ENCODE measurements at places on chromosomes 5 and 9. TPM values are rescaled to one million over a fixed set of nuclear protein-coding genes. Genes with fewer than 3 reads are reported as not detected.

Gene HTR4
- total RNA-seq, result 0.43 TPM

Gene CCIN
- total RNA-seq, result not detected

Gene DIPK1B
- total RNA-seq, result 17.7 TPM

Gene LCN1
- total RNA-seq, result not detected

Gene PCDHGB2
- total RNA-seq, result 3.8 TPM

Gene SLIT3
- 70.0 TPM for total RNA-seq

Gene PCDHGA6
- total RNA-seq, result 3.9 TPM

Gene KIF12
- total RNA-seq, result 6.2 TPM

Gene CBY3
- not detected for total RNA-seq

GRCh38 chr5:95983080-95983479, 21.4 kb upstream of the ELL2 start:
- H3K4me3 ChIP-seq, result no peak overlapping the region
- H3K36me3 ChIP-seq, result no peaks in the 10 kb centered on the region
- H3K4me1 ChIP-seq, result no peaks in the 10 kb centered on the region
- H3K27ac ChIP-seq, result no peak overlapping the region

GRCh38 chr5:157540124-157540523, 35.5 kb downstream of the ADAM19 start:
- no peak for DNase-seq
- no peaks in the 10 kb centered on the region for H3K36me3 ChIP-seq
- H3K4me3 ChIP-seq, result no peak overlapping the region
- no peaks in the 10 kb centered on the region for H3K27me3 ChIP-seq
- H3K27ac ChIP-seq, result peak overlapping the region; percentile 49

GRCh38 chr5:156356238-156356637, 29.3 kb downstream of the SGCD start:
- no peak overlapping the region for H3K4me3 ChIP-seq
- no peak for DNase-seq
- no peak overlapping the region for H3K27ac ChIP-seq
- H3K36me3 ChIP-seq, result no peaks in the 10 kb centered on the region

DNA sequence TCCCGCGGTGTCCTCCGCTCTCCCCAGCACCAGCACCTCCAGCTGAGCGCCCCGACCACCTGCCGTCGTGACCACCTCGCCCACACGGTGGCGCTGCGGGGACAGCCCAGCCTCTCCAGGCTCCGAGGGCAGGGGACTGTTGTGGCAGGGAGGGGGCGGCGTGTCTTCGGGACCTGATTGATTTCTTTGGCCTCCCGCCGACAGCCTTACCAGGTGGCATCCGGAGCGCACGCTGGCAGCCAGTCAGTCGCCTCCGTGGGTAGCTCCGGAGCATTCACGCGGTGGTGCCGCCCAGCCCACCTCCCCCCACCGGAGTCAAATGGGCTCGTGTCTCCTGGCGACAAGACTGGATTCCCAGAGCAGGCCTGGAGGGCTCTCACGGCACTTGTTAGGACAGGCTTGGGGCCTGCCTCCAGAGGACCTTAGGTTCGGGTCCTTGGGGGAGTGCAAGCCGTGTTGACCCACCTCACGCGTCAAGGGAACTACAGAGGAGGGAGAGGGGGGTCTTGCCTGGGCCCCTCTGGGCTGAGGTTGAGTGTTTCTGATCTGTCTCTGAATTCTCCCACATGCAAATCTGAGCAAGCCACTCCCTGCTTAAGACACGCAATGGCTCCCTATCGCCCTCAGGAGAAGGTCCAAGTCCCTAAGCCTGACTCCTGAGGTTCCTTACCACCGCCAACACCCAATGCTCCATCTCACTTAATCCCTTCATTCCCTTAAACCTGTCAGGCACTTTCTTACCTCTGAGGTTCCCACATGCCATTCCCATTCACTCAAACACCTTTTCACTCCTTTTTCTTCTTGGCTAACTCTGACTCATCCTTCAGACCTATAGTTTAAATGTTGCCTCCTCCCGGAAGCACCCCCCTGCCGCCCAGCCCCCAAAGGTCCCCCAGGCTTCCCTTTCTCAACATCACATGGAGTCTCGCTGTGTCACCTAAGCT, 51.2 kb upstream of the GGTA1 start:
- H3K4me3 ChIP-seq, result peak overlapping the region; percentile 35
- no peak overlapping the region for H3K27ac ChIP-seq
- H3K27me3 ChIP-seq, result no peaks in the 10 kb centered on the region
- H3K36me3 ChIP-seq, result no peaks in the 10 kb centered on the region
- H3K4me1 ChIP-seq, result peaks cover 15% of the 10 kb centered on the region

GRCh38 chr9:96015876-96016686, 140.6 kb downstream of the ERCC6L2 start:
- H3K36me3 ChIP-seq, result peaks cover 8% of the 10 kb centered on the region
- no peak overlapping the region for H3K27ac ChIP-seq
- no peaks in the 10 kb centered on the region for H3K27me3 ChIP-seq
- DNase-seq, result no peak
- H3K4me1 ChIP-seq, result peaks cover 8% of the 10 kb centered on the region

GRCh38 chr5:90131383-90132133, 278.0 kb downstream of the CETN3 start:
- no peaks in the 10 kb centered on the region for H3K36me3 ChIP-seq
- no peak overlapping the region for H3K4me3 ChIP-seq
- no peak for DNase-seq
- no peaks in the 10 kb centered on the region for H3K4me1 ChIP-seq

GRCh38 chr9:19378647-19379046, 1.4 kb downstream of the RPS6 start:
- peak overlapping the region; percentile 66 for H3K4me3 ChIP-seq
- no peaks in the 10 kb centered on the region for H3K27me3 ChIP-seq
- H3K27ac ChIP-seq, result no peak overlapping the region
- H3K36me3 ChIP-seq, result peaks cover 55% of the 10 kb centered on the region

GRCh38 chr5:50786073-50786472, 119.6 kb downstream of the PARP8 start:
- no peak overlapping the region for H3K4me3 ChIP-seq
- no peaks in the 10 kb centered on the region for H3K27me3 ChIP-seq
- H3K27ac ChIP-seq, result no peak overlapping the region

DNA sequence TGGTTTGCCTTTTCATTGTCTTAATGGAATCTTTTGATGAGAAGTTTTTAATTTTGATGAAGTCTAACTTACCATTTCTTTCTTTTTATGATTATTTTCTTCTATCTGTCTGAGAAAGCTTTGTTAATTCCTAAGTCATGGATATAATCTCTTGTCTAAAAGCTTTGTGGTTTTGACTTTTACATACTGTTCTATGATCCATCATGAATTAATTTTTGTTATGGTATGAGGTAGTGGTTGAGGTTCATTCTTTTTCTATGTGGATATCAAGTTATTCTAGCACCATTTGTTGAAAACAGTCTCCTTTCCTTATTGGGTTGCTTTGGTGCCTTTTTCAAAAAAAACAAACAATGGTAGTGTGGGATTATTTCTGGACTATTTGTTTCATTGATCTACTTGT, 20.4 kb downstream of the FBXO10 start:
- H3K36me3 ChIP-seq, result no peaks in the 10 kb centered on the region
- no peak for DNase-seq
- H3K4me1 ChIP-seq, result no peaks in the 10 kb centered on the region
- H3K27me3 ChIP-seq, result no peaks in the 10 kb centered on the region
- H3K27ac ChIP-seq, result no peak overlapping the region

GRCh38 chr9:34588671-34589635, 571 bp downstream of the CNTFR start:
- peaks cover 76% of the 10 kb centered on the region for H3K27me3 ChIP-seq
- H3K36me3 ChIP-seq, result no peaks in the 10 kb centered on the region
- H3K4me1 ChIP-seq, result peaks cover 27% of the 10 kb centered on the region
- no peak overlapping the region for H3K27ac ChIP-seq
- H3K4me3 ChIP-seq, result peak overlapping the region; percentile 41

DNA sequence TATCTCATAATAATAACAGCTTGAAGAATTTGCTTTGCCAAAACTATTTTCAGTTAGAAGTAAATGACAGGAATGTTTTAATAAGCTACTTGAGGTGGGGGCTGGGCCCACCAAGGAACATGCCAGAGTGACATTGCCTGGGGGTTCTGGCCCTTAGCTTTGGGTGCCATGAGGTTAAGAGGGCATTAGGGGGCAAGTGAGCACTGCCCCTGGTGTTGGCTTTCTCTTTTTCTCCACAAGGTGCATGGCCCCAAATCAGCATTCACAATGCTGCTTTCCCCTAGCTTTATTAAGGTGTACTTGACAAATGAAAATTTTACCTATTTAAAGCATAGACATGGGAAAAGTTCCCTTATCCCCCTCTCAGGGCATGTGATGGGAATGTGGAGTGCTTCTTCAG, 305.4 kb downstream of the TENT4A start:
- no peaks in the 10 kb centered on the region for H3K36me3 ChIP-seq
- DNase-seq, result no peak
- H3K4me3 ChIP-seq, result no peak overlapping the region
- no peaks in the 10 kb centered on the region for H3K27me3 ChIP-seq
- H3K4me1 ChIP-seq, result no peaks in the 10 kb centered on the region

DNA sequence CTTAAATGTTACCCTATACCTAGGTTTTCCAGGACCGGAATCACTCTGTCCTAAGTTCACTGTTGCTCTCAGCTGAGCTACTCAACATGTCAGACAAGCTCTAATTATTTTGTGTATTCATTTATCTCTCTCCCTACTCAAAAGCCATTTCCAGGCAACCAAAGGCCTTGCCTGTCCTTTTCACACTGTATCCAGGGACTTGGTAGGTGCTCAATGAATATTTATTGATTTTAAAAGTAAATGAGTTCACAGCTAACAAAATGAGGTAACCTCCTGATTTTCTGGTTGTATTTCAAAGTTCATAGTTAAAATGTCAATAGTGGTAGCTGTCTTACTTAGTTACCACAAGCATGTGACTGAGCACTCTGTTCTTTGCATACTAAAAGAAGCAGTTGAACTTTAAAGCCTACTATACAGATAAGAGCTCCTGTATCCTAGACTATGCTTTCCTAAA, 522.2 kb downstream of the ACTL7B start:
- H3K27ac ChIP-seq, result no peak overlapping the region
- no peaks in the 10 kb centered on the region for H3K27me3 ChIP-seq
- H3K4me1 ChIP-seq, result no peaks in the 10 kb centered on the region
- H3K4me3 ChIP-seq, result no peak overlapping the region
- no peak for DNase-seq
- H3K36me3 ChIP-seq, result no peaks in the 10 kb centered on the region

DNA sequence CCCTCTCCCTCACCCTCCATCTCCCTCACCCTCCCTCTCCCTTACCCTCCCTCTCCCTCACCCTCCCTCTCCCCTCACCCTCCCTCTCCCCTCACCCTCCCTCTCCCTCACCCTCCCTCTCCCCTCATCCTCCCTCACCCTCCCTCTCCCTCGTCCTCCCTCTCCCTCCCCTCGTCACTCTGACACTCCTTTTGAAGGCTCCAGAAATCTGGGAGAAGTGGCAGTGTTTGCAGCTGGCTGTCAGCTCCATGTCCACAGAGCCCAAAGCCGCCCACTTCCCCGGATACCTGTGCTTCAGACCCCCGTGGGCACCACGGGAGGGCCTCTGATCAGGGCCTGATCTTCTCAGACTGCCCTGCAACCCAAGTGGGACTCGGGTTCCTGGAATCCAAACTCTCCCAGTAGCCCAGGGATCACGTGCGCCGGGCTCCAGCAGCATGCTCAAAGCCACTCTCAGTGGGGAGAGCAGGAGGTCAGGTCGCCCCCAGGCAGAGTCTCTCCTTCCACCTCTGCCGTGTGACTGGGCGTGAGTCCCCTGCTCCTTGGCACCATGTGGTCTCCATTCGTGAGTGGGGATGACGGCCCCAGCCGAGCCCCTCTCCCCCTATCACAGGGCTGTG, 33.1 kb downstream of the DBH start:
- no peaks in the 10 kb centered on the region for H3K36me3 ChIP-seq
- H3K27ac ChIP-seq, result no peak overlapping the region
- no peak overlapping the region for H3K4me3 ChIP-seq
- no peak for DNase-seq
- H3K4me1 ChIP-seq, result no peaks in the 10 kb centered on the region
- no peaks in the 10 kb centered on the region for H3K27me3 ChIP-seq

- H3K4me1 ChIP-seq, result no peaks in the 10 kb centered on the region
- no peaks in the 10 kb centered on the region for H3K36me3 ChIP-seq
- H3K27ac ChIP-seq, result no peak overlapping the region
- H3K4me3 ChIP-seq, result no peak overlapping the region
- DNase-seq, result no peak
Observed at GRCh38 chr9:107404736-107405135, 84.8 kb downstream of the KLF4 start.

DNA sequence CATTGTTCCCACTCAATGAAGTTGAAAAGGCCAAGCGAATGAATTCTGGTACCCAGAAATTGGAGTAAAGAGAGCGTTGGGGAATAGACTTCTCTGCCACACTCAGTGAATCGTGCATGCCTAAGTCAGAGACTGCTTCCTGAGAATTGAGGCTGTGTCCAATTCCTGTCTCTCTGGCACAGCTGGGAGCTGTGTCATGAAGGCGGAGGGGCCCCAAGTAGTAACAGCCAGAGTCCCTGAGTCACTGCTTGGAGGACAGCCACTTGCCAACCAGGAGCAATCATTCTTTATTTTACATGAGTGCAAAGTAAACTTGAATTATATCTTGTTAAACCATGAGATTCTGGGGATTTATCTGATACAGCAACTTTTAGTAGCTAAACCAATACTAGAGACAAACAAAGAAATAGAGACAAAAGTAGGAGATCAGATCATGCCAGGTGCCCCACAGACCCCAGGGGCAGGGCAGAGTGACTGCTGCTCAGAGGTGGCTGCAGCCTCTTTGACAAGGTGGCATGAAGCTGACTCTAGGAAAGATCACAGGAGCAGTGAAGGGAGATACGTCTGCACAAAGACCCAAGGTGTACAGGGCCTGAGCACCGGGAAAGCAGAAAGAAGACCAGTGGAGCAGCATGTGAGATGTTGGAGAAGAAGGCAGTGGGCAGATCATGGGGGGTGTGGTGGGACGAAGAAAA, 246.0 kb downstream of the GADD45G start:
- peak; percentile 64 for DNase-seq
- no peaks in the 10 kb centered on the region for H3K36me3 ChIP-seq
- H3K4me3 ChIP-seq, result no peak overlapping the region
- no peak overlapping the region for H3K27ac ChIP-seq
- H3K4me1 ChIP-seq, result peaks cover 5% of the 10 kb centered on the region
- H3K27me3 ChIP-seq, result no peaks in the 10 kb centered on the region

GRCh38 chr5:127297348-127298035, 6.9 kb downstream of the MEGF10 start:
- no peak overlapping the region for H3K27ac ChIP-seq
- peaks cover 6% of the 10 kb centered on the region for H3K27me3 ChIP-seq
- H3K4me3 ChIP-seq, result no peak overlapping the region
- H3K36me3 ChIP-seq, result no peaks in the 10 kb centered on the region
- H3K4me1 ChIP-seq, result no peaks in the 10 kb centered on the region

DNA sequence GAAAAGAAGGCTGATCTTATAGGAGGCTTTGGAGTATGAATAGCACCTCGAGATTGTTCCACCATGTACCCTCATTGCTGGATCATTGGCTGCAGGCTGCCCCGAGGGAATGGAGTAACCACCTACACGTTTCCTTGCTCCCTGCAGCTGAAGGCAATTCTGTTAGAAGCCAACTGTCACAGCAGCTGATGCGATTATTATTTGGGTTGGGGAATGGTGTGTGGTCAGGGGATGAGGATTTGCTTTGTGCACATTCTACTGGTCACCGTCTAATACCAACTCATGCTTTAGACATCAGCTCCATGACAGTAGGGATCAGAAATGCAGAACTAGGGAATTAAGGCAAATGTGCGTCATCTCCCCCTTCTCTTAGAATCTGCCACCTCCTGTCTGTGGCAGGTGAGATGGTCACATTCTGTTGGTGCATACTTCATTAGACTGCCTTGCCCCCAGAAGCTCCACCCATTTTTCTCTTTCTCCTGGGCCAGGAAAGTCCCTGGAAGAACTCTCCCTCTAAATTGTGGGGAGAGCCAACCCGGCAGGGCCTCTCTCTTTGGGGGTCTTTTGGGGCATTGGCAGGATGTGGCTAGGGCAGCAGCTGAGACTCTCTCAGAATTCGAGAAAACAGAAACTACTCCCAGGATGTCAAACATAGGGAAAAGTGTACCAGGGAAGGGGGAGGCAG, 32.8 kb downstream of the NEUROG1 start:
- no peaks in the 10 kb centered on the region for H3K36me3 ChIP-seq
- no peak for DNase-seq

All from upper lobe of right lung (tissue), 1 donor.